Heart left ventricle (tissue), 16 donors: ENCODE measurements at places on chromosomes 7 and 10. TPM values are rescaled to one million over a fixed set of nuclear protein-coding genes. Genes with fewer than 3 reads are reported as not detected.

NPY4R2 gene
- total RNA-seq = not detected

STARD3NL gene
- 21.8 TPM for total RNA-seq

ZNF804B gene
- not detected for total RNA-seq

FBXO24 gene
- 0.65 TPM for total RNA-seq

GRCh38 chr7:81299711-81300110 lies 380.9 kb upstream of the SEMA3C start:
- no peak for DNase-seq

- no peak for DNase-seq
Observed at GRCh38 chr10:93815304-93816096, 57.8 kb downstream of the LGI1 start.

DNA sequence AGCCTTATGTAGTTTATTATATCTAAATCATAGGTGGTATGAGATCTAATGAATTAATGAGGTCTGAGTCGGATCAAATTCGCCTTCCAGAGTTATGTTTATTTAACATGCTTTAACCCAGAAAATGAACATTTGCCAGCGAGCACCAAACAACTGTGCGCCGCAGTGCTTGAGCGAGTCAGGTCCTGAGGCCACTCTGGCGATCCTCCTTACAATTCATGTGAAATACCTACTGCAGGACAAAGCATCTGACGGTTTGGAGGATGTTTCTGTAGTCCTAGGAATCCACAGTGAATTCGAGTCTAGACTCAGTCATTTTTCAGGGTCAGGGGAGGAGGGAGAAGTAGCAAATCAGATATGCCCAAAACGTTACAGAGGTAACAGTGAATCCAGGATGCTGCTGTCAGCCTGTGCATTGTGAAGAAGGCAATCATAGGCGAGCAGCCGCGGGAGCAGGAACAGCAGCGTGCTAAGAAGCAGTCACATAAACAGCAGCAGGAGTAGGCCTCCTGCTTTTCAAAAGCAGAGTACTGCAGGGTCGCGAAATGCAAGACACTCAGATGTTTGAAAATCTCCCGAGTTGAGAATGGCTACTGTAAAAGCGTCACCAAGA lies 120.2 kb downstream of the CACNB2 start:
- no peak for DNase-seq

DNA sequence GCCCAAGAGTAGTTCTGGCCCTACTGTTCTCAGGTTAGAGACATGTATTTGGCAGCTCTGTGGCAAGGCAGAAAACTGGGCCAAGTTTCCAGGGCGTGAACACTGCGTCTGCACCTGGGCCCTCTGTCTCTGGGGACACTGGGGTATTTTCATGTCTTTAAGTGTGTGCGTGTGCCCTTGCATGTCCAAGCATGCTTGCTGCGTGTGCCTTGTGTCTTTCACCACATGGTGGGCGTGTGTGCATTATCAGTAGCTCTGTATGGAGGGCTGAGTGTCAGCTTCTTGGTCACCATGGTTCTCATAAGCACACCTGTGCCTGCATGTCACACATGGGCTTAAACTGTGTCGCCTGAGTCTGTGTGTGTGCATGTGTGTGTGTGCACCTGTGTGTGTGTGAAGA lies 69.3 kb downstream of the HIPK2 start:
- no peak for DNase-seq

GRCh38 chr10:95791425-95791979 lies 35.5 kb downstream of the ENTPD1 start:
- DNase-seq = no peak
